Activated CD8-positive, alpha-beta T cell treated with anti-CD3 and anti-CD28 coated beads for 36 hours (primary cell): ENCODE measurements at places on chromosomes 5 and 9. TPM values are rescaled to one million over a fixed set of nuclear protein-coding genes. Genes with fewer than 3 reads are reported as not detected.

GNA14 gene
- total RNA-seq, result not detected

GRCh38 chr5:62717301-62717933 is 138.8 kb downstream of the LRRC70 start:
- DNase-seq, result no peak

DNA sequence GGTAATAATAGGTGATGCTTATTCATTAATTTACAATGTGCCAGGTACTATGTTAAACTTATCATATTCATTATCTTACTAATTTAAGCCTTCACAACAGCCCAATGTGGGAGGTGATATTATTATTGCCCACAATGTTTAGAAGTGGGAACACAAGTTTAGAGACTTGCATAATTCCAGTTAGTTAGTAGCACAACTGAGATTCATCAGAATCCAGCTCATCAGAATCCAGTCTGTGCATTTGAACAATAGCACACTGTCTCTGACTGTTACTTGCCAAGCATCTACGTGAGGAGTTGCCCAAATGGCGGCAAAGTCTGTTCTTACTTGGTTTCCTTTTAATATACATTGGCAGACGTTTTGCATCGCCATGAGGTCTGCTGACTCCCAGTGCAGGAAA is 110.9 kb upstream of the BASP1 start:
- DNase-seq, result no peak

DNA sequence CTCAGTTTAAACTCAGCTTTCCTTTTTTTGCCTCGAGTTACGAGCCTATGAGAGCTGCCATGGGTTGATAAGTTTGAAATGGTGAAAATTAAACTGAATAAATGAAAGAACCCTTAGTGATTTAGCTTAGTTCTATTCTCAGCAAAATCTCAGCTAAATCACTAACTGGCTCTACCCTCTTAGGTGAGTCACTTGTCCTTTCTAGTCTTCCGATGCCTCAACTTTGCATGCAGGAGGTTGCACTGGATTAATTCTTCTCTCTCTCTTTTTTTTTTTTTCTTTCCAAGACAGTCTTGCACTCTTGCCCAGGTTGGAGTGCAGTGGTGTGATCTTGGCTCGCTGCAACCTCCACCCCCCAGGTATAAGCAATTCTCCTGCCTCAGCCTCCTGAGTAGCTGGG is 83.9 kb downstream of the PAPPA start:
- DNase-seq, result no peak

GRCh38 chr5:40308867-40309266 is 370.8 kb upstream of the PTGER4 start:
- DNase-seq, result no peak
